ENCODE measurements at places on chromosomes 12 and 14.

GRCh38 chr12:100372853-100373640, 16.2 kb downstream of the SLC17A8 start:
- DNase-seq, result peak; percentile 47

- no peak for DNase-seq
Observed at GRCh38 chr14:66008631-66009030, 477.5 kb upstream of the CCDC196 start.

DNA sequence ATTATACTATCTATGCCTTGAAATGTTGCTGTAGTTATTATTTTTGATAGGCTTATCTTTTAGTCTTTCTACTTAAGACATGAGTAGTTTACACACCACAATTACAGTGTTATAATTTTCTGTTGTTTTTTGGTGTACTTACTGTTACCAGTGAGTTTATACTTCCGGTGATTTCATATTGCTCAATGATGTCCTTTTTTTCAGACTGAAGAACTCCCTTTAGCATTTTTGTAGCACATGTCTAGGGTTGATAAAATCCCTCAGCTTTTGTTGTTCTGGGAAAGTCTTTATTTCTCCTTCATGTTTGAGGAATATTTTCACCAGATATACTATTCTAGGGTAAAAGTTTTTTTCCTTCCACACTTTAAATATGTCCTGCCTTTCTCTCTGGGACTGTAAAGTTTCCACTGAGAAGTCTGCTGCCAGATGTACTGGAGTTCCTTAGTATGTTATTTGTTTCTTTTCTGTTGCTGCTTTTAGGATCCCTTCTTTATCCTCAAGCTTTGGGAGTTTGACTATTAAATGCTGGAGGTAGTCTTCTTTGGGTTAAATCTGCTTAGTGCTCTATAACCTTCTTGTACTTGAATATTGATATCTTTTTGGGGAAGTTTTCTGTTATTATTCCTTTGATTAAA, 41.5 kb upstream of the FERMT2 start:
- DNase-seq, result no peak

DNA sequence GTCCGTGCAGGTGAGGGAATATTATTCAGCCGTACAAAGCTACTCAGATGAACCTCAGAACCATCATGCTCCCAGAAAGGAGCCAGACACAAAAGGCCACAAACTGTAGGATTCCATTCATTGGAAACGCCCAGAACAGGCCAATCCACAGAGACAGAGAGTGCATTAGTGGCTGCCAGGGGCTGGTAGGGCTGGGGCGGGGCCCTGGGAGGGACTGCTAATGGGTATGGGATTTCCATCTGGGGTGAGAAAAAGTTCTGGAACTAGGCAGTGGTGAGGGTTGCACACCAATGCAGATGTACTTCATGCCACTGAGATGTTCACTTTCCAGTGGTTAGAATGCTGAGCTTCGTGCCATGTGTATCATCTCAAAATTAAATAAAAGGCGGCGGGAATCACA, 101.1 kb downstream of the RFLNA start:
- DNase-seq, result no peak

- DNase-seq, result no peak
Observed at GRCh38 chr12:116978791-116979508, 68.2 kb downstream of the FBXW8 start.

- no peak for DNase-seq
Observed at GRCh38 chr14:56918849-56919574, 108.7 kb upstream of the OTX2 start.

DNA sequence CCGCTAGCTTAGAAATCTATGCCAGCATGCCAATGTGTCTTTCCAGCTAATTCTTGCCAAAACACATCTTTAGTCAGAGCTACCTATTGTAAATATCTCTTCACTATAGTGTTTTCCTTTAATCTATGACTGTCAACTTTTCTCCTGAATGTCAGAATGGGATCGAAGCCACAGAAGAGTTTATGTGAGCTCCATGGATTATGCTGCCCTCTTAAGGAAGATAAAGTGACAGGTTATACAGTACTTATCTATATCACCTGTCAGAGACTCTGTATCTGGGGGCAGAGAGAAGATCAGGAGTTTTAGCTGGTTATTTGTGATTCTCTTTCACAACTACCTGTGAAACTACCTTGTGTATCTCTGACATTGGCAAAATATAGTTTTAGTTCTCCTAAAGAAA, 204.3 kb upstream of the SEL1L start:
- DNase-seq, result no peak

GRCh38 chr12:109910969-109911348, 10.9 kb downstream of the TCHP start:
- DNase-seq, result peak; percentile 58

DNA sequence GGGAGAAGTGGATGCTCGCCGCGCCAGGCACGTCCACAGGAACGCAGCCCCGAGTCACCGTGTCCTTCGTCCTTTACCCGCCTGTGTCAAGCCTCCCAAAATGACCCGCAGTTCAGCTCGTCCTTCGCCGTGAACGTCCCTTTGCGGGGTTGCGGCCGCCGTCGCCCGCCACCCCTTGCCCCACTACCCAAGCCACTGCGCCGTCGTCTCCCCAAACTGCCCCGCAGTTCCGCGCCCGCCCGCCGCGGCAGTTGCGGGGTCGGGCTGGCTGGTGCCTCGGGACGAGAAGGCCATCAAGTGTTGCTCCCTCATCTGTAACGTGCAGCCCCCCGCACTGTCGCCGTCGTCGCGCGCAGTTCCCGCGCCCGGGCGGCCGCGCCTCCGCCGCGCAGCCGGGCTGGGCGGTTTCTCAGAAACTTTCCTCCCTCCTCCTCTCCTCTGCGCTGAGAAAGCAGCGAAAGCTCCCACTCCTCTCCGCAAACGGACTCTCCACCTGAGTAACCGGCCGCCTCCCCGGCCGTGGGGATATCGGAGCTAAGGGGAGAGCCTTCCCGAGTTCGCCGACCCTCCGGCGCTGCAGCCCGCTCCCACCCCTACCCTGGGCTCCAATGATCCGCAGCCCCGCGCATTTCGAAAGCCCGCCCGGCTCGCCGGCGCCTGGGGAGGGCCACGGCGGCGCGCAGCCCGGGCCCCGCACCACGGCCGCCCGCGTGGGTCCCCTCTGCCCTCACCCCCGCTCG, 6.7 kb downstream of the CDKN1B start:
- DNase-seq, result peak; percentile 79

GRCh38 chr12:122966743-122967550, 684 bp upstream of the ABCB9 start:
- no peak for DNase-seq

- no peak for DNase-seq
Observed at GRCh38 chr14:20706657-20707355, 18.2 kb downstream of the ANG start.

- no peak for DNase-seq
Observed at GRCh38 chr12:124087266-124088051, 114.4 kb downstream of the ZNF664 start.

DNA sequence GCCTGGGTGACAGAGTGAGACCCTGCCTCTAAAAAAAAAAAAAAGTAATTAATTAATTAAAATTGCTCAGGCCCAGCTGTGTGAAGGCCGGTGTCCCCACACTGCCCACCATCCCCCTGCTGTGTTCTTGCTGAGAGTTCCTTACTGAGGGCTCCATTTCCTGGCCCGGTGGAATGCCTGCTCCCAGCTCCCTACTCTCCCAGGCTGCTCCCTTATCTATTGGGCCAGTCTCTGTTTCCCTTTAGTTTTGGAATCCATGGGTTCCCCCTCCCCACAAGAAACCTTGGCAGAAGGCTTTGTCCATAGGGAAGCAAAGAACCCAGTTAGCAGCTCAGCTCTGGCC, 19.0 kb downstream of the MLXIP start:
- DNase-seq, result peak; percentile 72

DNA sequence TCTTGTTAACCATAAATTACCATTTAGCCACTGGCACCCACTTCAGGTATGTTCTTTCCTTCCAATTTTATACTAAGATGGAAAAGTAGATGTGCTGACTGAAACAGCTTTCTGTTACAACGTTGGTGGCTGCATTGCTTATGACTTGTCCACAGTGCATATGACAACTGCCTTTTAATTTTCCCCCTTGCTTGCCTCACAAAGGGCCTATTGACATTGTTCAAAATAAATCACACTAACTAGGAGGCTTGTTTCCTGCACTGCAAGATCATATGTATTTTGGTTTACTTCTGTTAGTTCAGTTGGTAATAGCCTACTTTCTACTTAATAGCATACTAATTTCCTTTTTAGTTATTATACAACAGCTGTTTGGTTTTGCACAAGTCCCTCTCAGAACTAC, 55.4 kb downstream of the SCAF11 start:
- DNase-seq, result no peak

DNA sequence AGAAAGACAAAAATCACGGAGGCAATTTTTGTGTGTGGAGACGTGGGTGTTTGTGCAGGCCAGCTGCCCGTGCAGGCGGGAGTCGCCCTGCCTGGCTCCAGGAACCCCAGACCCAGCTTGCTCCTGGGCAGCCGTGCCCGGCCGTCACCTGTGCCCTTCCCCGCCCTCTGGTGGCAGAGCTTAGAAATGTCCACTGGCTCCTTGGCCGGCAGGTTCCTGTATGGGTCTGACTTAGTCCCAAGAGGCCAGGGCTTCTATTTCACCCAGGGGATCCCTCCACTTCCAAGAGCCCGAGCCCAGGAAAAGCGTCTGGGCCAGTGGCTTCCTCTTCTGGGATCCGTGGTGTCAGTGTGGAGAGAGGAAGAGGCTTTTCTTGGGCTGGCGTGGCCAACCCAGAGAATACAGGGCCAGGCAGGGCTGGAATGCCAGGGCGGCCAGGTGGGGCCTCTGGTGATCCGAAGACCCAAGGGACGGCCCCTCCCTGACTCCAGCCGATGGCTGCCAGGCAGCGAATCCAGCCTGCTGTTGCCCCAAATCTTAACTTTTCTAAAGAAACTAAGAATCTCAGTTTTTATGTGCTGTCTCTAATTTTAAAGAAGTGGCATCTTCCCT, 120.9 kb downstream of the TMEM132C start:
- DNase-seq, result peak; percentile 75

DNA sequence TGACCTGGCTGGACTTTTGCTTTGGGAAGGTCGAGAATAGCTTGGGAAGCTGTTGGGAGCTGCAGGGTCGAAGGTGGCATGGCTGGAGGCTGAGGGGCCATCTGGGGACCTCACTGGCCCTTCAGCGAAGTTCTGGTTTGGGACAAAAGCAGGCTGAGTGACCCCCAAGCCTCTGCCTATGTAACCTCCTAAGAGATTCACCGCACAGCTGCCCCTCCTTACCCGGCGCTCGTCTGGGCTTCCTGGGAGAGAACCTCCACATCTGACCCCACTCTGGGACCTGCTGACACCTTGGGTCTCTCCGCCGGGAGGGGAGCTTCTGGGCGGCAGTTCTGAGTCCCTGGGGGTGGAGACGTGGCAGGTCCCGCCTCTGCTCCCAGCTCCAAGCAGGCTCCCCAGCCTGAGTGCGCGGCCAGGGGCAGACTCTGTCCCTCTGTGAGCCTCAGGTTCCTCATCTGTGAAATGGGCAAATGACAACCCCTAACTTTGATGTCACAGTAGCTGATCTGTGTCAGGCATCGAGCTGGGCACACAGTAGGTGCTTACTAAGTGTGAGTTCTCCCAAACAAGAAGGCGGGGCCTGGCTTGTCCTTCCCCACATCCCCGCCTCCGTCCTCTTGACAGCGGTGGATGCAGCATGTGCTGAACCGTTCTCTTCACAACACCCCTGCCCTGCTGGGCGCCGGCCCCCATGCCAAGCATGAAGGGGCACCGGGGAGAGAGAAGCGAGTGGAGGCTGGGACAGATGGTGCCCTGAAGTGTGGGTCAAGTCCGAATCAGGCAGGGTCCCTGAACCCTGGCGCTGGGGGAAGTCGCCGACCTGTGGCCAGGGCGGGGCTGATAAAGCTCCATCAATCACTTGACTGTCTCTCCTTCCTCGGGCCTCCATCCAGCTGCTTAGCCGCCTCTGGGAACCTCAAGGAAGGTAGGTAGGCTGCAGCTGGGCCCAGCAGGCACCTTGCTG, 3.8 kb downstream of the EXOC3L4 start:
- DNase-seq, result peak; percentile 60

- DNase-seq, result no peak
Observed at GRCh38 chr12:117485984-117486839, 124.8 kb upstream of the NOS1 start.

- no peak for DNase-seq
Observed at GRCh38 chr12:109763201-109763841, 49.7 kb downstream of the FAM222A start.

GRCh38 chr12:103161582-103162362, 204.3 kb downstream of the ASCL1 start:
- no peak for DNase-seq

Data from right cardiac atrium (tissue), 5 donors.